ENCODE measurements at places on chromosomes 11 and 22. TPM values are rescaled to one million over a fixed set of nuclear protein-coding genes. Genes with fewer than 3 reads are reported as not detected.

The NKAPD1 gene
- total RNA-seq: 22.9 TPM

The INS gene
- not detected for total RNA-seq

- DNase-seq: no peak
Observed at GRCh38 chr11:121589946-121590537, 137.3 kb upstream of the SORL1-AS1 start.

GRCh38 chr11:46222490-46223251 is 54.8 kb upstream of the CREB3L1 start:
- DNase-seq: no peak

DNA sequence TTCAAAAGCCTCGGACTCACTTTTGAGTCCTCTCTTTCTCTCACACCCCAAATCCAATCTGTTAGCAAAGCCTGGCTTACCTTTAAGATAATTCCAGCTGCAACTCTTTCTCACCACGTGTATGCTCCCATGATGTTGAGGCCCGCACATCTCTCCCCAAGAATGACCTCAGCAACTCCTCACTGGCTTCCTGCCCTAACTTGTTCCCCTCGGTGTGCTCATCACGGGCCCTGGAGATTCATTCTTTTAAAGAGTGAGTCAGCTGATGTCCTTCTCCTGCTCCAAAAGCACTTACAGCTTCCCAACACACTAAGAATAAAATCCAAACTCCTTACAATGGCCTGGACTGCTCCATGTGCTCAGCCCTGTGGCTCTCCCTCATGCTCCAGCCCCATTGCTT is 1041.3 kb downstream of the OPCML start:
- no peak for DNase-seq

GRCh38 chr11:22346282-22346681 is 8.1 kb downstream of the SLC17A6 start:
- no peak for DNase-seq

- DNase-seq: no peak
Observed at GRCh38 chr11:32643526-32643925, 59.9 kb downstream of the EIF3M start.

DNA sequence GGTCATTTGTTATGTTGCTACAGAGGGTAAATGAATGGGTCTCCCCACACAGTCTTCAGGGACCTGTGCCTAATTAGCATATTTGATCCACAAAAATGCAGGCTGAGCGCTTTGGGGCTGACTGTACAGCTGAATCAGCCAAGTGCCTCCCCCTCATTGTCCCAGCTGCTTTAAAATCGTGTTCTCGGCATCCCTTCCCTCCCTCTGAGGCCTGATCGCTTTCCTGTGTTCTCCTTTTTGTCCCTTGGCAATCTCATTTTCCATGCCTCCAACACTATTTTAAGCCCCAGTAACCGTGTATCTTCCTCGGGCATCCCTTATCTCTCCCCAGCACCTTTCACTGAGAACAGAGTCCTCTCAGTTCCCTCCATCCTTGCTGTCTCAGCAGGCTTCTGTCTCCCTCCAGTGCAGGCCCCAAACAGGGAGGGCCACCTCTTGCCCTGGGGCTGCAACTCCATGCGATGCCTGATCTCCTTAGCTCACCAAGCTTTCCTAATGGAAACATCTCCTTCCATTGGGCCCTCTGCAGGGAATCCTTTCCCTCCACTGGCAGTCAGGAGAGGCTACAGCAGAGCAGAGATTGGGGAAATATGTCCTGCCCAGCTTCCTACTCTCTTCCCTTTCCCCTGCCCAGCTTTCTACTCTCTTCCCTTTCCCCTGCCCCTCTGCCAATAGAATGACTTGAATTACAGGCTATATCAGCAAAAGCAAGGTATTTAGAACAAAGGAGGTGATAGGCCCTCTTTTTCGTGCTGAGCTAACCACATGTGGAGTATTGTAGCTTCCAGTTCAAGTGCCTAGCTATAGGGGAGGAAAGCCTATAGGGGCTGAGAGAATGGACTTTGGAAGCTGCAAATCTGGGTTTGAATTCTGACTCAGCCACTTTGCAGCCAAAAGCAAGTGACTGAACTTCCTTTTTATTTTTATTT is 13.8 kb downstream of the UQCR10 start:
- no peak for DNase-seq

DNA sequence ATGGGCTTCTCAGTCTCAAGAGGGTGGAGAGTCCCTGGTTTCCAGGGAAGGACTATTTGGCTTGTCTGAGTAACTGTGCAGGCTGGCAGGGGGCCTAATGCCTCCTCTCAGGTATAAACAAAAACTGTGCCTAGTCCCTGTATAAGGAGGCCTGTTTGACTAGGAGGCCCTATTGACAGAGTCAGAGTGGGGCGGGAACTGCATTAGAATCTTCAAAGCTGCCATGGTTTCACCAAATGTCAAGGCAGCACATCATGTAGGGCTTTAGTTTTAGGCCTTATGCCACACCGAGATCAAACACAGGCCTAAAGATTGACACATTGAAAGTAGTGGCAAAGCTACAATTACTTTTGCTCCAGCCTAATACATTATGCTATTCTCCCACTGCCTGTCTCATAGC is 611.5 kb upstream of the B3GAT1 start:
- DNase-seq: no peak

- no peak for DNase-seq
Observed at GRCh38 chr22:20889025-20889704, 28.0 kb upstream of the CRKL start.

DNA sequence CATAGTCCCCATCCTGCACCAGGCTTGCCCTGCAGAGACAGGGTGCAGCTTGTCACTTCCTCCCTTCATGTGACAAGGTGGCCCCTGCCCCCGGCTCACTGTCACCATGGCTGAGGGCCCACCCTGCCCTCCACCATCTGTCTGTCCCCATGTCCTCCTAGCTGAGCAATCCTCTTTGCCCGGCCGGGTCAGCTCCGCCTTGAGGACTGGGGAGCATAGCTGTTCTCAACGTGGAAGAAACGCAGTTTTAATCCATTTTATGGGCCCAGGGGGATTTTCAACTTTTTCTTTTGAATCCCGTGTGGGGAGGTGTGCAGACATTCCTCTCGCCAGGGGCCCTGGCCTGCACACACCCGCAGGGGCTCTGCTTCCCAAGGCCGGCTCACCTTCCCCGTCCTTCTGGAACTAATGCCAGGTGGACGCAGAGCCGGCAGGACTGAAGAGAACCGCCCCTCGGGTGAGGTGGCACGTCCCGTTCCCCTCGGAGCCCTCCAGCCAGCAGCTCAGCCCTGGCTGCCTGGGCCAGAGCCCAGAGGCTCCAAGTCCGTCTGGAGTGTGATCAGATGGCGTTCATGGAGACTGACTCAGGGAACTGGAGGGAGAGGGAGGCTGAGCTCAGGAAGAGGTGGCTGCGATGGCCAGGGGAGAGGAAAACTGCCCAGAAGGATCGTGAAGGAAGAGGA is 1108.7 kb downstream of the BRD1 start:
- no peak for DNase-seq

DNA sequence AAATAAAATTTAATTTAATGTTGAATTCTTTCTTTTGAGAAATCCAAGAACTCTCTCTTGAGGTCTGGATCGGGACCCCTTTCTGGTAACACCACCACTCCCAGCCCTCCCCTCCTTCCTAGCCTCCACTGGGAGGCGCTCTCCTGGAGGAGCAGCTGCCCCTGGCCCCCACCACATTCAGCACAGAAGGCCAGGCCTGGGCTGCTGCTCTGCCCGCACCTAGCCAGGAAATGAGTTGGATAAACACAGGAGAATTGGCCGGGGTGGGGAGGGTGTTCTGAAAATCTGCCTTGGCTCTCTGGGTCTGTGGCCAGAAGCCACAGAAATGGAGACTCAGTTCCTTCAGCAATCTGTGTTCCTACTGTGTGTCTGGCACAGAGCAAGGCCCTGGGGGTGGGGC is 31.2 kb downstream of the C22orf42 start:
- no peak for DNase-seq
